ENCODE measurements at places on chromosomes 11 and 22.

- no peak for DNase-seq
Measured at GRCh38 chr11:1906611-1907423, 12.7 kb upstream of the TNNT3 start.

- DNase-seq = no peak
Measured at GRCh38 chr22:29255064-29255621, 12.6 kb downstream of the RHBDD3 start.

DNA sequence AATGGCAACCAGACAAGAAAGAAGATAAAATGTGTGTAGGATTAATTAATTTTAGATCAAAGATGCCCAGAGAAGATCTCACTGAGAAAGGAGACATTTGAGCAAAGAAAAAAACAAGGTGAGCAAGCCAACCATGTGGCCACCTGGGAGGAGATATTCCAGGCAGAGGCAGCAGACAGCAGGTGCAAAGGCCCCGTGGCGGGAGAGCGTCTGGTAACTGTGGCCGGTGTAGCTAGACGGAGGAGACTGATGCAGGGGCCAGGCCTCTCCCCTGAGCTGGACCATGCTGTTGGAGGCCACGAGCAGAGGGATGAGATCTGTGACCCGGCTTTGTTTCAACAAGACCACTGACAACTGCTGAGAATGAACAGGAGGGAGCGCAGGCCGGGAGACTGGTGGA, 23.6 kb downstream of the NECTIN1 start:
- no peak for DNase-seq

- no peak for DNase-seq
Measured at GRCh38 chr11:38019072-38019775, 1421.2 kb upstream of the RAG2 start.

DNA sequence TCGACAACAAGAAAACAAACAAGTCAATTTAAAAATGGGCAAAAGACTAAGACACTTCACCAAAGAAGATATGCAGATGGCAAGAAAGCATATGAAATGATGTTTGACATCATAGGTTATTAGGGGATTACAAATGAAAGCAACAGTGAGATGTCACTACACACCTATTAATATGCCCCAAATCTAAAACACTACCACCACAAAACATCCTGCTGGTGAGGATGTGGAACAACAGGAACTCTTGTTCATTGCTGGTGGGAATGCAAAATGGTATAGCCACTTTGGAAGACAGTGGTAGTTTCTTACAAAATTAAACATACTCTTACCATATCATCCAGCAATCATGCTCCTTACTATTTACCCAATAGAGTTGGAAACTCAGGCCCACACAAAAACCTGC, 29.0 kb downstream of the PRRG4 start:
- DNase-seq = no peak

- no peak for DNase-seq
Measured at GRCh38 chr22:48556222-48556621, 1271.5 kb downstream of the BRD1 start.

- no peak for DNase-seq
Measured at GRCh38 chr11:26263769-26264168, 68.2 kb upstream of the ANO3 start.

DNA sequence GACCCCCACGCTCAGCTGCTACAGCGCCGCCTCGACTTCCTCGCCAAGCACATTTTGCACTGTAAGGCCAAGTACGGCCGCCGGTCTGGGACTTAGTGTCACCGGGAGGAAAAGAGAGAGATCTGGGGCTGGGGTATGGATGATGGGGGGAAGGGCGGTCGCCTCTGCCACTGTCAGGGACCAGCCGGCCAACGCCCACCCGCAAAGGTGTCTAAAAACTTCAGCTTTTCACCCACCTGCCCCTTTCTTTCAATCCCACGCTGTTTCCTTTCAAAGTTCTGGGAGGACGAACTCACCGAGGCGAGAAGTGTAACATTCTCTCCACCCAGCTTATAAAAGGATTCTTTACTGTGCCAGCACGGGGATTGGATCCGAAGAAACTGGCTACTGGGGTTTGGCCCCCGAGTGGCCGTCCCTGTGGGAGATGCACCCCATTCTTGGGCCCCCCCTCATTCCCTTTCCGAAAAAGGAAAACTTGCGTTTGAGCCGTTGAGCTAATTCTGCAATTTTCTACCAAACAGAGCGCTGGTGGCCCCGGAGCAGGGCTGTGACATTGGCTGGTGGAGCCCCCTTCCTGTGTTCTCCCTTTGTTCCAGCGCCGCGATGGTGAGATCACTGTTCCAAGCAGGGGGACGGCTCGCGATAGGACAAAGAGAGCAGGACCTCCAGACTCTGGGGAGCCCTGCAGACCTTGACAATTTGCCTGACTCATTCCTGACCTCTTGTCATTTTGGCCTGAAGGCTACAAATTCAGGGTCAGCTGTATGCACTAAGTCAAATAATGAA, 1.8 kb downstream of the FJX1 start:
- DNase-seq = no peak

DNA sequence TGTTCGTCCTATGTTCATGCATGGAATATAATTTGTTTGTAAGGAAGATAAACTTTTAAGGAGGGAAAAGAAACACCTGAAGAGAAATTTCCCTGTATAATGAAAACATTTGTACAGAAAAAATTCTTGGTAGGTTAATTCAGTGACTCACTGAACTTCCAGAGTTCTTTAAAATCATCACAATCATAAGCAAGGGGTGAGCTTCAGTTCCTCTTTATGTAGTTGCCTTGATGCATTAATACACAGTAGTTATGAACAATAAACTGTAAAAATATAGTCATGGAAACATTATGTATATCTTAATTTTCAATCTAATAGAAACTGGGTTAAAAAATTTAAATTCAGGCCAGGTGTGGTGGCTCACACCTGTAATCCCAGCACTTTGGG, 1.1 kb upstream of the C11orf65 start:
- no peak for DNase-seq

GRCh38 chr11:120041625-120042024, 96.3 kb downstream of the TRIM29 start:
- DNase-seq = no peak

DNA sequence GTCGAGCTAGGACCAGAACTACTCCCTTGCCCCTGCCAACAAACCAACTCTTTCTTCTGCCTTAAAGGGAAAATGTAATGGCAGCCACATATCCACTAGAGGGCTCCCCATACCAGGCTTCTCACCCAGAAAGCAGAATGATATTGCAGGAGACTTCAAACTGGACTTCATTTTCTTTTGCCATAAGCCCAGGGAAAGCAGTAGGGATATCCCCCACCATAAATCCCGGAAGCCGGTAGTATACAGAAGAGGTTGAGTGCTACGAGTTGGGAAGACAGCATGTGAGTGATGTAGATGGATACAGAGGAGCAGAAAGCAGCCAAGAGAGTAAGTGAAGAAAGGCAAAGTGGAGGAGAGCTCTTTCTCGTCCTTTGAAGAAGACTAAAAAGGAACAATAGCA, 12.1 kb downstream of the PLAAT5 start:
- peak; percentile 35 for DNase-seq

DNA sequence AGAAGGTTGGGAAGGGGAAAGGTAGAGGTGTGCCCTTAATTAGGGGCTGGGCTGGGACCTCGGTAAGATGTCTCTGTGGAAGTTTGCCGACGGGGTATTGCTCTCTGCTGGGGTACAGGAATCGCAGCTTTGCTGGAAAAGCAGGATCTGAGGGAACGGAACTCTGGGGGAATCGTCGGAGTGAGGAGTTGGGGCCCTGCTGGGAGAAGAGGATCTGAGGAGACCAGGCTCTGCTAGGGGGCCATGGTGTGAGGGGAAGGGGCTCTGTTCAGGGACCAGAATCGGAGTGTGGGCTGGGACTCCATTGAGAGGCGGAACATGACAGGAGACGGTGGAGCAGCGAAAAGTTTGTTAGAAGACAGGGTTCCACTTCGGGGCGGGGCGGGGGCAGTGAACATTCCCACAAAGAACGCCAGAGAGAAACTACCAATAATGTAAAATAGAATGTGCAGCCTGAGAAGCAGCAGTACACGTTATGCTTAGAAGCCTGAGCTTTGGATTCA, 456 bp downstream of the AAMDC start:
- no peak for DNase-seq

- DNase-seq = no peak
Measured at GRCh38 chr11:76621466-76621865, 49.1 kb downstream of the LRRC32 start.

DNA sequence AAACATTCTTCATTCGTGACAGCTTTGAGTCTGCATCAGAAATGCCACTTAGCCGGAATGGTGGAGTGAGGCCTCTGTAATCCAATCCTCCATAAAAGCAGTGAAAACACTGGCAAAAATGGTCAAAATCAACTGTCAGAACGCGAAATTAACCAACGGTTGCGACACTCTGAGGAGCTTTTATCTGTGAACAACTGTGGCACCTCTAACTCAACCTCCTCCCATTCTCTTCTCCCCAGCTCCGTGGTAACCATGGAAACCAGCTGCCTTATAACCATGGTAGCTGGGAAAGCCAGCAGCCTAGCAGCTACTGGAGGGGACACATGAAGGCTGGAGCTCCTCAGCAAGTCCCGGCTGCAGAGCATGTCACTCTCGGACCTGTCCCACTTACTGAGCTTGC, 20.3 kb downstream of the AP2A2 start:
- DNase-seq = peak; percentile 60

DNA sequence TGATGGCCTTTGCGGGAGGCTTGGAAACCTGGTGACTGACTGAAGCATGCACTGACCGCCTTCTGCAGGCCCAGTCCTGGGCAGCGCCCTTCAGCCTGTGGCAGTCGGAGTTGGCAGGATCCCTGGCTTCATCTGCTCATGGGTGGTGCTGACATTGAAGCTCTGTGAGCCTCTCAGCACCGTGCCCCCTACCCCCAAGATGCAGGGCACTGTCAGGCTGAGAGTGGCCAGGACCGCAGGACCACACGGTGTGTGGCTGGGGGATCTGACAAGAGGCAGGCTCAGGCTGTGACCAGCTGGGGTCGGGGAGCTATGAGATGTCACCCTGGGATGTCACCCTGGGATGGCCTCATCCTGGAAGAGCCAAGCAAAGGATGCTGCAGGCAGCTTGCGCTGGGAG, 32.7 kb downstream of the TBC1D22A start:
- no peak for DNase-seq

GRCh38 chr11:10076458-10077141, 217.4 kb downstream of the SBF2 start:
- DNase-seq = no peak

DNA sequence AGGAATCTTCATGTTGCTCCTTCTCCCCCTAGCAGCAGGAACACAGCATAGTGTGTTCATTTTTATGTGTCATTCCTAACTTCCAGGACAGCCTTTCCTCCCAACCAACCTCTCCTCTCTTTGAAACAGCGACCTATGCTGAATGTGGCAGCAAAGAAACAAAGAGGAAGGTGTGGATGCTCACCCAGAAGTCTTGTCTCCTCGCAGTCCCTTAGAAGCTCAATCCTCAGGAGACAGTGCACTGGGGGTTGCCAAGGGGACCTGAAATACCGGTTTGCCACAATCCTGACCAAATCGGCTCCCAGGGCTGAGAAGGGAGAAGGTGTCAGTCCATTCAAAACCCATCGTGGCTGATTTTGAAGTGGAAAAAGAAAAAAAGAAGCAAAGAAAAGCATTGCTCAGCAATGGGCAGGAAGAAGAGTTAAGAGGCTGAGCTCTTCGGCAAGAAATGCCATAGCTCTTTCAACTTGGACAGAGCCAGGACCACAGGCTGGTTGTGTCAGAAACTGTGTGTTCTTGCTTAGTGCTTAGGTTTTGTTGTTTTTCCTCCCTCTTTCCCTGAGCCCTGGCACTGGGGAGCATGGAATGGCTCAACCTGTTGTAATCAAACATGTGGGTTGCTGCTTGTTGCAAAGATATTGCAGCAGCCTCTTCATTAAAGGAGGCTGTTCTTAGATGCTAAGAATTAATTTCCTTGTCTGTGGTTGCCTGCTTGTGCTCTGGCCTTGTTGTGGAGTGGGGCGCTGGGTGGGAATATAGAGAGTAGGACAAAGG, 30.4 kb upstream of the TENM4 start:
- no peak for DNase-seq

DNA sequence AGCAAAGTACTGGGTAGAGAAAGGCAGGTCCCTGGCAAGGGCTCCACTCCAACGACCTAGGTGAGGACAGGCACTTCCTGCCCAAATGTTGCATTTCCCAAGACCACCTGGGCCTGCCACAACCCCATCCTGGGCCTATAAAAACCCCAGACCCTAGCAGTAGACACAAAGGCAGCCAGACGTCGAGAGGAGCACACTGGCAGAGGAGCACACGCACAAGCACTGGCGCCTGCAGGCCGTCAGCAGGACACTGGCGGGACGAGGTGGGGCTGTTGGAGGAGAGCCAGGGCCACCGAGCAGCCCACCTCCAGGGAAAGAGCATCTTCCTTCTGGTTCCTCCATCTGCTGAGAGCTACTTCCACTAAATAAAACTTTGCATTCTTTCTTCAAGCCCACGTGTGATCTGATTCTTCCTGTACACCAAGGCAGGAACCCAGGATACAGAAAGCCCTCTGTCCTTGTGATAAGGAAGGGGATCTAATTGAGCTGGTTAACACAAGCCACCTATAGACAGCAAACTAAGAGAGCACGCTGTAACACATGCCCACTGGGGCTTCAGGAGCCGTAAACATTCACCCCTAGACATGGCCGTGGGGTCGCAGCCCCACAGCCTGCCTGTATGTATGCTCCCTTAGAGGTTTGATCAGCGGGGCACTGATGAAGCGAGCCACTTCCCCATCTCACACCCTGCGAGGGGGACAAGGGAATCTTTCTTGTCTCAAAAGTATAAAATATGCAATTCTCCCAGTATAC, 89.7 kb upstream of the MTMR2 start:
- DNase-seq = no peak

DNA sequence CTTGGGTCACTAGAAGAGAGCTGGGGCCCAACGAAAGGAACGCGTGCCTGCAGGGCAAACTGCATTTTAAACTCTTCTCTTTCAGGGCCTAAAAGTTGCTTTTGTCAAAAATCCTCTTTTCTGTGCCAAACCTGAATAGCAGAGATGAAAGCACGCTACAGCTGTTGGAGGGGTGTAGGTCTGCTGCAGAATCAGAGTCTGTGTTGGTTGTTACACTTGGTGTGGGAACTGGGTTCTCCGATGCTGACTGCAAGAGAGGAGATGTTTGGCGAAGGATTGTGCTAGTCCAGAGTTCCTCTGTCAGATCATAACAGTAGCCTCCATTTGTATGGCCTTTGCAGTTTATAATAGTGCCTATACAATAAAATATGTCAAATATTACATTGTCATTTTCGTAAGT, 41.8 kb downstream of the BARX2 start:
- no peak for DNase-seq

GRCh38 chr11:129640671-129641070, 175.0 kb upstream of the TMEM45B start:
- no peak for DNase-seq

DNA sequence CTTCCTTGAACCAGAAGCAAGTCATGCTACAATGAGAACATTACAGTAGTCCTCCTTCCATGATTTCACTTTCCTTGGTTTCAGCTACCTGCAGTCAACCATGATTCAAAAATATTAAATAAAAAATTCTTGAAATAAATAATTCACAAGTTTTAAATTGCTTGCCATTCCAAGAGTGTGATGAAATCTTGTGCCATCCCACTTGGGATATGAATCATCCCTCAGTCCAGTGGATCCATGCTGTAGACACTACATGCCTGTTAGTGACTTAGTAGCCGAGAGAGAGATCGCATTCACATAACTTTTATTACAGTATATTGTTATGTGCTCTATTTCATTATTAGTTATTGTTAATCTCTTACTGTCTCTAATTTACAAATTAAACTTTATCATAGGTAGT, 6.0 kb downstream of the HOATZ start:
- DNase-seq = no peak

GRCh38 chr11:21476588-21476987, 716.3 kb upstream of the ANO5 start:
- no peak for DNase-seq

- DNase-seq = no peak
Measured at GRCh38 chr11:73055002-73055401, 87.1 kb downstream of the FCHSD2 start.

Measured in occipital lobe (tissue), 3 donors.